Aorta (tissue), 5 donors: ENCODE measurements at places on chromosomes 3 and 15. TPM values are rescaled to one million over a fixed set of nuclear protein-coding genes. Genes with fewer than 3 reads are reported as not detected.
A peak's percentile ranks its signal among the peaks of the same experiment; 100 is the strongest.

The CYP1A1 gene
- total RNA-seq: 2.3 TPM

- DNase-seq: no peak
Observed at GRCh38 chr15:43735416-43735815, 10.8 kb upstream of the PDIA3 start.

- DNase-seq: no peak
Observed at GRCh38 chr15:64356710-64357040, 702 bp upstream of the CSNK1G1 start.

- no peak for DNase-seq
Observed at GRCh38 chr3:153343988-153344782, 182.2 kb downstream of the RAP2B start.

DNA sequence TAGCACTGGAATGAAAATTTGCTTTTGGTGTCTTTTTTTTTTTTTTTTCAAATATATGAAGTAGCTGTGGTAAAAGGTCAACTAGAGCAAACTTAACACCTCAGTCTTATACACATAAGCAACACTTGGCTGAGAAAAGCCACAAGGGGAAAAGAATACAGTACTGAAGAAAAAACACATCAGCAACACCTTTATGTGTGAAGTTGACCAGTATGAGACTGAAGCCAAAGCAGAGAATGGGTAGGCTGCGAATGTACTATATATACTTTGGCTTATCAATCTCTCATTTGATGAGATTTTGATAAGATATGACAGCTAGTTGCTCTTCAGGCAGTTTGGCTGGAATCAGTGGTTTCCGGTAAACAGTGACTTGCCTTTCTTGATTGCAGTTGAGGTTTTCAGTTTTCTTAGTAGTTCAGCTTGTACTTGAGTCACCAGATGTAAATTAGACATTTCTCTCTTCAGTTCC is 22.0 kb upstream of the ZCWPW2 start:
- no peak for DNase-seq

GRCh38 chr3:12484983-12485327 is 675 bp downstream of the TSEN2 start:
- no peak for DNase-seq

- DNase-seq: no peak
Observed at GRCh38 chr3:195440379-195440778, 2.4 kb downstream of the ACAP2 start.

DNA sequence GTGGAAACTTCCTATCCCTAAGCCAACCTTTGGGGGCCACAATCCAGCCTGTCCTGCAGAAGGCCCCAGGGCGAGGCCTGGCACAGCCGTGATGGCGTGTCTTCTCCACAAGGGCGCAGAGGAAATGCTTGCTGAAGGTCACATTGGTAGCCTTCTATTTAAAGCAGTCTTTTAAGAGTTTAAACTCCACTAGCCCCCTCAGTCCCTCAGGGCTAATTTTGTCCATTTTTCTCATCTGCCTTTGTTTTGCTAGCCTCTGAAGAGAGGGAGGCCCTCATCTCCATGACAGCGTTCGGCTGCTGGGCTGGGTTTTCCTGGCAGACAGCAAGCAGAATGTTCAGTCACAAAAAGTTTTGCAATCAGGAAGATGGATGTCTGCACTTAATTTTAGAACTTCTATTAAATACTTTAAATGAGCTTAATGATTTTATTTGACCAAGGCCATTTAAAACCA is 40.8 kb downstream of the RARB start:
- DNase-seq: peak; percentile 78

The PP2D1 gene
- not detected for total RNA-seq

GRCh38 chr3:56758539-56758981 is 43.2 kb downstream of the ARHGEF3 start:
- no peak for DNase-seq
